ENCODE measurements at places on chromosomes 2 and 18.
A peak's percentile ranks its signal among the peaks of the same experiment; 100 is the strongest.

DNA sequence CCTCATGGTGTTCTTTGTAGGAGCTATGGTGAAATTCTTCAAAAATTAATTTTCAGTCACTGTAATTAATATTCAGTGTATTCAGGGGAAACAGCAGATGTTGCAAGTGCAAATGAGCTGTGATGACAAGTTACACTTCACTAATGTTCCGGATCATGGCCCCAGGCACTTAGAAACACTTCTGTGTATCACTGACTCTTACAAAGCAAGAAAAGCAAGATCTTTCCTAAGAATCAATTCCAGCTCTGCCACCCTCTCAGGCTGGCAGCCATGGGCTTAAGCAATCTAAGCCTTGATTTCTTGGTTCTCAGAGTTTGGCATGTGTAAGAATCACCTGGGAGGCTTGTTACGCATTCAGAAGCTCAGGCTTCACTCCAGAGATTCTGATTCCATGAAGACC, 78.0 kb downstream of the MARCHF4 start:
- no peak for DNase-seq

- DNase-seq = no peak
These were observed 49.8 kb downstream of the TFPI start for GRCh38 chr2:187504312-187504921.

DNA sequence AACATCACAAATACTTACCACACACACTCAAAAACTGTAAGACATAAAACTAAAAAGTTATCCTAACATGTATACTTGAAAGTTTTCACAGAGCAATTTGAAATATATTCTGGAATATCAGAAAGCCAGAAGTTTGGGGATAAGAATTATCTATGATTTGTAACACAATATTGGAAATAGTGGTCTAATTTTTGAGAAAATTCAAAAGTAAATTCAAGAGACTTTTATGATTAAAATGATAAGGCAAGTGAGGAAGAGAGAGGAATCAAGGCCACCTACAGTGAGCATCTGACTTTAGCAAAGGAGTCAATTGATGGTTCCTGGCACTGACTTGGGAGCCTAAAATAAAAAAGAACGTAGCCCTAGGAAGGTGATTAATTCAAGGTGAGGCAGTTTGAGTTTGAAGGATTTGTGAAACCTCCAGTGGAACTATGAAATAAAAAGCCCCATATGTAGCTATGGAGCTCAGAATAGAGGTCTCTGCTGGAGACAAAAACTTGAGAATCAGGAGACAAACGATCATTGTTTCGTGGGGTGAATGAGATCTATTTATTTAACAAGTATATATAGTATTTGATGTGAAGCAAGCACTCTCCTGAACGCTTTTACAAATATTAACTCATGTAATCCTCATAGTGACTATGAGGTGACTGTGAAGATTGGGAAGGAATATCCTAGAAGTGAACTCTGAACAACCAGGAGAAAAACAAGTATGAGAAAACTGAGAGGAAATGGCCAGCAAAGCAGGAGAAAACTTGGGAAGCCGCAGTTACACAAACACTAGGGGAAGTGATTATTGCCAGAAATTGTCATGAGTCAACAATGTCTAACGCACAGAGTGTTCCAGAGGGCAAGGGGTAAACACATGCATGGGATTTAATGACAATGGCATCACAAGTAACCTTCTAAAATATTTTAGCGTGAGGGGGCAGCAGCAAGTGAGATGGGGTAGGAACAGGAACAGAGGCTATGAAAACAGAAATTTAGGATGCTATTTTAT, 12.8 kb downstream of the TFPI start:
- no peak for DNase-seq

DNA sequence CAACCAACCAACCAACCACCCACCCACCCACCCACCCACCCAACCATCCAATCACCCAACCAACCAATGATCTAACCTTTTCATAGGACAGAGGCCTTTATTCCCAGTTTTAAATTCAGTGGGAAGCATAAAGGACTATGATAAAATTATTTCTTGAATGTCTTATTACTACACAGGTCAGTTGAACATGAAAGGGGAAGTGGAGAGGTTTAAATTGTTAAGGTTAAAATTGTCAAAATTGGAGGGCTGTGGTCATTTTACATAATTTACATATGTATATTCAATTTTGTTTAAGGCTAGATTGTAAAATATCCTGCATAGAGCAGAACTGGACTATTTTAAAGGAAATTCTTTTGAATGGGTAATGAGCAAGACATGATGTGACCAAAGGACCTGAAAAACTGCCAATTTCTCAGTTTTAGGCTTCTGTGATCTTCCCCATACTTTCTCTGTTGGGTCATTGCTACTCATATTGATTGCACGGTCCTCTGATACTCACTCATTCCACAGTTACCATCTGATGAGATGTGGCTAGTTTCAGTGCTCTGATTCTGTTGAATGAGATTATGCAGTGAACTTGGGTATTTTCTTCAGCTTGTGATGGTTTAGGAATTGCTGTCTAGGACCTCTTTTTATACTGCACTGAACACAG, 127.4 kb downstream of the PLCL1 start:
- no peak for DNase-seq

DNA sequence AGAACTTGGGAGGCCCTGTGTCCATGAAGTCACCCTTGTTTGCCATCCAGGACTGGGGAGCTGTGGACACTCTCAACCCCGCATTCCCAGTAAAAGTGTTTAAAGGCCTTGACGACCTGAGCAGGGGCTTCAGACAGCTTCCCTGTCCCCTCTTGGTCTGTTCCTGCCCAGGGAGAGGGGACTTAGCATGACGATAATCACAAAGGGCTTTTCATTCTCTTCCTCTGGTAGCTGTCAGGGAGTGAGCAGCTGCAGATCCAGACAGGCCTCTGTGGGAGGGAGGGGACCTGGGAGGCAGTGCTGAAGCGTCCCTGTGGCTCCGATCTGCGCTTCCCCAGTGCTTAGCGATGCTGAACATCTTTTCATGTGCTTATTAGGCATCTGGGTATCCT, 77.8 kb upstream of the HS6ST1 start:
- DNase-seq = peak; percentile 80
